ENCODE measurements at places on chromosomes 6 and 20.
A peak's percentile ranks its signal among the peaks of the same experiment; 100 is the strongest.

DNA sequence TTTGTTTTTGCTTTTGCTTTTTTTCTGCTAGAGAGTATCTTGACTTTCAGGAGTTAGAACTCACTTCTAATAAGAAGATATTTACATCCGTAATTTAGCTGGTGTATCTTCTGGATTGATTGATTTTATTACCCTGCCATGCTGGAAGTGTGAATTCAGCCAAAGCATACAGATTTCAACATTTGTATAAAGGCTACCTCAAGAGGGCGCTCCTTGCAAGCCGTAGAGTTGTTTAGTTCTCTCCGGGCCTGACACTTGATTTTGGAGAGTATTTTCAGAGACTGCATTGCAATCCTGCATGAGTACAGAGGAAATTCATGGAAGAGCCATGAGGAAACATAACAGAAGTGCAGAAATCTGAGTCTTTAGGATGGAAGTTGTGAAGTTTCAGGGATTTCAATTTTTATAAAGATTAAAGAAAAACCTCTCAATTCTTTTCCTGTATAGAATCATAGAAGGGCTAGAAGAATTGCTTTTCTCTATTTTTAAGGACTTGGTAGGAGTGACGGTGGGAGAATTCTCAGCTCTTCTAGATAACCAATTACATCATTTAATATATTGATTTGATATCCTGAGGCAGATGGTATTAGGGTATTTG lies 66.7 kb upstream of the TIAM2 start:
- DNase-seq: peak; percentile 73

DNA sequence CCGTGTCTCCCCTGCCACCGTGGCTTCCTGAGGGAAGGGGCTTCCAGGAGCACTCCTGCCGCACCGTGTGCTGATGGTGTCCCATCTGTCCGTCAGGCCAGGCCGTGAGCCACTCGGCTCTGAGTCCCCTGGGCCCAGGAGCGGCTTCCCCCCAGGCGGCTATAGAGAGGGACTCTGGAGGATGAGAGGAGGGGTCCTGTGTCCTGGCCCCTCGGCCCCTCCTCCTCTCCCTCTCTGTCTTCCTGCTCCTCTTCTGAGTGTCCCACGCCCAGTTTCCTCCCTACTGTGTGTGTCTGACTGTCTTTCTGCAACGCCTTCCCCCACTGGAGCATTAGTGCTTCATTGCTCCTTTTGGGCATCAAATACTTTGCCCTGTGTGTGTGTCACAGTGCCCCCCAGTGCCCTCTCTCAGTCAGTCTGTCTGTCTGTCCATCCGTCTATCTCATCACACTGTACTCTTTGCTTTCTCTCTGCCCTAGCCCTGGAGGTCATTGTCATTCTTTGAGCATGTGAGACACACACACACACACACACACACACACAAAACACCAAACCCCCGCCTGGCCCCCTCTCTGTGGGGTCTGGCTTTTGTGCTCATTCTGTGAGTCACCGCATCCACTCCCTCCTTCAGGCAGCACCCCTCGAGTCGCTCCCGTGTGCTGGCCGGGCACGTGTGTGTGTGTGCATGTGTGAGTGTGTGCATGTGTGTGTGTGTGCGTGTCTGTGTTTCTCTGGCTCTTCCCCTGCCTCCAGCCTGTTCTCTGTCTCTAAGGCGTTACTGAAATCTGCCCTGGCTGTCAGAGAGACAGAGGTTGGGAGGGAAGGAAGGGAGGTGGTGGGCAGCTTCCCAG lies 71.9 kb downstream of the SRC start:
- DNase-seq: no peak

DNA sequence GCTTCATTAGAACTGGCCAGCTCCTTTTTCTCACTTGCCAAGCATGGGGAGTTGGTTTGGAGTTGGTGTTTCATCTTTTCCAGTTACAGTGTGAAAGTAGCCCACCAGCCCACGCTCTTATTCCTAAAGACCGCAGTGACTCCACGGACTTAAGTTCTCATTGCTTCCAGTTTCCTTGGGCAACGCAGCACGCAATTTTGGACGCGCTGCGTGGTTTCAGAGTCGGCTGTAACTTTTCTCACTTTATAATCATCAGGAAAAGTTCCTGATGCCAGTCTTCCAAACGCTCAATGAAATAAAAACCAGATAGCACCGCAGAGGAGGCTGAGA lies 381 bp upstream of the PEX7 start:
- DNase-seq: no peak

DNA sequence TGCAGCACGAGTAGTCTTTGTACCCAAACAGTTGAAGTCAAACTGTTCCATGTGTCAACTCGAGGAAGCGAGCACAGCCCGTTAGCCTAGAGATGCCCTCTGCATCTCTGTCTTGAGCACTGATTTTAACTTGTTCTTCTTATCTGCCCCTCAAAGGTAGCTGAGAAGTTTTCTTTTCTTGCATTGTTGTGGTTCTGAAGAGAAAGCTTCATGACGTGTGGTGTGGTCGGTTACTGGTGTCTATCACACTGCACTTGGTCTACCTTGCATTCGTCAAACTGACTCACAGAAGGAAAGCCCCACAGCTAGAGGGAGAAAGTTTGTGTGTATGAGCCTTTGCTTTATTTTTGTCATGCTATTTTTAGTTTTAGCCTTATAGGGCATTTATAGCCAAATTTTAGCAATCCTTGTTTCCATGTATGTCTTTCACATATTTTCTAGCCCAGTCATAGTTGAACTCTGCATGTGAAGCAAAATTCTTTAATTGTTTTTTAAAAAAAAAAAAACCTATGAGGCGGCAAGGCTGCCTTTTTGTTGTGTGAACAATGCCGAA lies 115.1 kb downstream of the JAG1 start:
- DNase-seq: peak; percentile 77

GRCh38 chr6:139175389-139175948 lies 40.6 kb downstream of the HECA start:
- no peak for DNase-seq

- no peak for DNase-seq
These were observed 8.5 kb upstream of the COQ3 start for GRCh38 chr6:99402448-99402847.

- DNase-seq: no peak
These were observed 42.8 kb downstream of the FNDC1 start for GRCh38 chr6:159212028-159212427.

- DNase-seq: no peak
These were observed 100.5 kb upstream of the SASH1 start for GRCh38 chr6:148242180-148242579.

DNA sequence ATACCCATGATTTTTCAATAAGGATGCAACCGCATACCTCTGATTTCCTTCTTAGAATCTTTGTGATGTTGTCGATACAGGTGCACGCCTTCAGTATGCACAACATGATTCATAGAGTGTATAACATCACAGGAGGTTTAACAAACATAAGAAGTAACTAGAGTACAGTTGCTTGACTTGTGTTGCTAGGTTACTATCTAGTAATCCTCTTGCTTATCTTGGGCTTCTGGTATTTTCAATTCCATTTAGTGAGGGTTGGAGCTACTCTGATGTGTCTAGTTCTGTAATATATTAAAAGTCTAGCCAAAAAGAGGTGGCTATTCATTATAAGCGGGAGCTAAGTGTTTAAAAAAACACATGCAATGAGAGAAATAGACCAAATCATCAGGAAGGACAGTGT lies 85.5 kb upstream of the TENT5A start:
- no peak for DNase-seq

DNA sequence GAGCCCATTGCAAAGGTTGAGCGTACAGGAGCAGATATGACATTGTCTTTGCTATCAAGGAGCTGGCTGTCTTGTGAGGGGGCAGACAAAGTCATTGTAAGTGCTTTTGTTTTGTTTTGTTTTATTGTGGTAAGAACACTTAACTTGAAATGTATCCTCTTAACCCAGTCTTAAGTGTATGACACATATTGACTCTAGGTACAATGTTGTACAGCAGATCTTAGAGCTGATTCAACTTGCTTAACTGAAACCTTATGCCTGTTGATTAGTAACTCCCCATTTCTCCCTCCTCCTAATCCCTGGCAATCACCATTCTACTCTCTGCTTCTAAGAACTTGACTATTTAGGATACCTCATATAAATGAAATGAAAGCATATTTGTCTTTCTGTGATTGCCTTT lies 429.0 kb downstream of the BMP2 start:
- no peak for DNase-seq

DNA sequence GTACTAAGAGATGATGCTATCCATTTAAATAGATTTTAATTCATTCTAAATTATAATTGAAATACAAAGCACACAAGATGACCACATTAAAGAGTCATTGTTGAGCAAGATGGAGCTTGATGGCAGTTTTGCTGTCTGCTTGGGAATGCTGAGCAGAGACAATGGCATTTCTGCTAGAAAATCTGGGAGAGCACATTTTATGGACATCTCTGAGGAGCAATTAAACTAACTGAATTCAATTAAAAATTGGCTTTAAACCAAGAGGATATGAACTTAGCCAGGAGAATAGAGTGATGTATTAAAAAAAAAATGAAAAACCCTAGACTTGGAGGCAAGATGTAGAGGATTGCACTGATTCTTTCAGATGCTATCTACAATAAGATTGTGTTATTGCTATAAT lies 19.1 kb upstream of the ADGRB3 start:
- DNase-seq: no peak

DNA sequence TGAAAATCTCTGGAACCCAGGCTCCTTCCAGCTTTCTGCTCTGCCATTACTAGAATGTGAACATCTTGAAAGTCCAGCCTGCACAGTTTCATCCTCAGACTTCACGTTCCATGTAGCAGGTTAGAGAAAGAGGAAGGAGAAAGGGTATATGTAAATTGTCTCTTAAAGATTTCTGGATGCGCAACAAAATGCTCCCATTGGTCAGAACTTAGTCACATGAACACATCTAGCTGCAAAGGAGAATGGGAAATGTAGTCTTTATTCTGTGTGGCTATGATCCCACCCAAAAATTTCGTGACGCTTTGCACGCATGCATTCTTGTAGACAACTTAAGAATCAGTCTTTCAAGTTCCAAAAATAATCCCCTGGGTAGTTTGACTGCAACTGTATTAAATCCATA lies 46.4 kb upstream of the CHD6 start:
- no peak for DNase-seq

DNA sequence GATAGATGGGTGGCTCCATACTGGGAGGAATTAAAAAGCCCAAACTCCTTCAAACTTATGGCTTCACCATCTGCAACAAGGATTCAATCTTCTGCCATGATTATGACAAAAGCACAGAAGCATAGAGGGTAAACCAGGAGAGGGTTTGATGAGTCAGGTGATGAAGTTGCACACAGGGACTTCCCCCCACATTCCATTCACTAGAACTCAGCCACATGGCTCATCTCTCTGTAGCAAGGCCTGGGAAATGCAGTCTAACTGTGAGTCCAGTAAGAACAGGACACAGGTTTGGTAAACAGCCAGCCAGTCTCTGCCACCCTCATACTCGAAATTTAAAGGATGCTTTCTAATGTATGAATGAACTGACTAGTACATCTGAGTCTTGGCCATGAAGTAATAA lies 142.9 kb downstream of the HIVEP2 start:
- peak; percentile 88 for DNase-seq

DNA sequence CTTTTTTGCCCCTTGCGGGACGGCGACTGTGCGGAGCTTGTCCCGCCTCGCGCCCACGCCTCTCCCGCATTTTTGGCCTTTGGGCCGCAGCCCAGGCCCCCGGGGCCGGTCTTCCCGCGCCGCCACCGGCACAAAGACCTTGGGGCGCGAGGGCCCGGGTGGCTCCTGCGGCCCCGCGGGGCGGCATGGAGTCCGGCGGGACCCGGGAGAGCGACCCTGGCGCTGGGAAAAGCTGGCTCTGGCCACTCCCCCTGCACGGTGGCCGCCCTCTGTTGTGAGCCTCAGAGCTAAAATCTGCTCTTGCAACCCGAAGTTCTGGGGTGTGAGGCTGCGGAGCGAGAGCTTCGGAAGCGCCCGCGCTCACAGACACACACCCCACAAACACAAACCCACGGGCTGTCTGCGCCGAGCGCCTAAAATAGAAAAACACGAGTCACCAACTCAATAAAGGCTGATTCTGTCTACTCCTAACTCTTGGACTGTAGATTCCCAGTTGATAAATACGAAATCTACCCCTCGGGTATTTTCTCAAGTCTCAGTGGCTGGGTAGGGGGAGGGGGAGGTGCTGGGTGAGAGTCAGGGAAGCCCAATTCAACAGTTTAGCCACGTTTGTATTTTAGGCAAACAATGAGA lies 496 bp upstream of the BEND3 start:
- peak; percentile 89 for DNase-seq

- peak; percentile 78 for DNase-seq
These were observed 64.7 kb downstream of the KCNS1 start for GRCh38 chr20:45036044-45036755.

- DNase-seq: peak; percentile 64
These were observed 107.7 kb upstream of the DTNBP1 start for GRCh38 chr6:15770347-15771143.

- DNase-seq: peak; percentile 56
These were observed 4.2 kb downstream of the ELOVL4 start for GRCh38 chr6:79943133-79943532.
